Epithelial cell of proximal tubule (primary cell): ENCODE measurements at places on chromosomes 5 and 9.

DNA sequence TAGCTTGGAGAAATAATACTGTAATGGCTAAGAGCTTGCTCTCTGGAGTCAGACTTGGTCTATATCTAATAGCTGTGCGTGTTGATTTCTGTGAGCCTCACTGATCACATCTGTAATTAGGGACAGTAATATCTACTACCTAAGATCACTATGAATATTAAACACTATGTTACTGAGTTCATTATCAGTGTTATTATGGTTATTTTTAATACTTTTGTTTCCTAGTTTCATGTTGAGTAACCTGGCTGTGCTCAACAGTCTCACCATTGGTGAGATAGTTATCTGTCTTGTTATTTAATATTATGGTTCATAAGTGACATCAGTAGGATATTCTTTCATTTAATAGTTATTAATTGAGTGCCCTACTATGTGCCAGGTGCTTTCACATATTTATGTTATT is 22.4 kb upstream of the CAVIN4 start:
- no peak for DNase-seq

DNA sequence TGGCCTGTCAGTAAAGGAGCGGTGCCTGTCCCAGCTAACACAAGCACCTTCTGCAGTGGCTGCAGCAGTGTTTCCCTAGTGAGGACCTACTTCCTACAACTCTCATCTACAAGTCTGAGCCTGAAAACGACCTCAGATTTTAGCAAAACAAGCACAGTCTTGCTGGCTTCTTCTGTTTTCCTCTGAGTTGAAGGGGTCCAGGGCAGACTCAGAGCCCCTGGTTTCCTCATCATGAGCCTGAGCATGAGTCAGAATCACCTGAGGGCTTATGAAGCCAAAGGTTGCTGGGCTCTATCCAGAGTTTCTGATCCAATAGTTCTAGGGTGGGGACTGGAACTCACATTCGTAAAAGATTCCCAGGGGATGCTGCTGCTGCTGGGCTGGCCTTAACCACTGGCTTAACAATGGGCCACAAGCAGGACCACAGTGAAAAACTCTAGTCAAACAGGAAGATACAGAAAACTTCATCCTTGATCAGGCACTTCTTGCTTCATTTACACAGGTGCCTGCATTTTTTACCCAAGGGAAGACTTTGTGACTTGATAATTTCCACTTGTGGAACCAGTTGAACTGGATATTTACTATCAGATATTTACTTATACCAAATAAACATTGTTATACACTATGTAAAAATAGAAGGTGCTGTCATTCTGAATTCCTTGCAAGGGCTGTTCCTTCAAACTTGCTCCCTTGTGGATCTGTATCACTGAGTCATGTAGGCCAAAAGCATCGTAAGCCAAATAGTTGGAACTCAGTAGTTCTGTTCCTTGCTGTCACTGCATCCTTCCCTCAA is 4.3 kb upstream of the ACER2 start:
- no peak for DNase-seq

DNA sequence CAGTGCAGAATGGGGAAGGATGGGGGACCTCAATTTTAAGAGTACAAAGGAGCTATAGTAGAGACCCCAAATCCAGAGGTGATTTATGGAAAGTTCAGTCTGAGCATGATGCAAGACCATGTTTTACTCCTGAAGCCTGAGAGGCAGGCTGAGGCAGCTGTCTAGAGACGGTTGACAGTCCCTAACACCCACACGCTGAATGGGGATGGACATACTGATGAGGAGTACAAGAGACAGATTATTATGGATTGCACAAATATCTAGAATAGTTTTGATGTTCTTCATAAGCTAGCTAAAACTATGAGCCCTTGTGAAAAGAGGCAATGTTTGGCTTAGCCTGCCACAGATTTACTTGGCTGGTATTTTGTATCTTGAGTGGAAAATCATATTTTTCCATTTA is 64.5 kb downstream of the PRR16 start:
- no peak for DNase-seq

- no peak for DNase-seq
Observed at GRCh38 chr9:79471580-79472543, 99.9 kb upstream of the TLE4 start.

GRCh38 chr9:98572054-98572627 is 136.6 kb downstream of the GABBR2 start:
- no peak for DNase-seq

DNA sequence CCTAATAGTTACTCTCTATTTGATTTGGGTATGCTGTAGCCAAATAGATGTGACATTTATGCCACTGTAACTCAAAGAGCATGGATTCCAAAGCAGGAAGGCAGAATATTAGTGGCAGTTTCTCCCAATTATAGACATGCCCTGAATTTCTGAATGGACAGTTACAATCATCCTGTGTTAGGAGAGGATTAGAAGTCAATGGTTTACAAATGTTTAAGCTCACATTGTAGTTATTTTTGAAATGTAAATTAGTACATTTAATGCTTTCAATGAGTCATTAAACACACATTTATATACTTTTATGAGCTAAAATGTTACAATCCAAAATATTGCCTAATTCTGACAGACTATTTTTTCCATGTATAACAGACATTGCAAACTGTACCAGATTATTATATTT is 62.3 kb upstream of the CDH18 start:
- no peak for DNase-seq

DNA sequence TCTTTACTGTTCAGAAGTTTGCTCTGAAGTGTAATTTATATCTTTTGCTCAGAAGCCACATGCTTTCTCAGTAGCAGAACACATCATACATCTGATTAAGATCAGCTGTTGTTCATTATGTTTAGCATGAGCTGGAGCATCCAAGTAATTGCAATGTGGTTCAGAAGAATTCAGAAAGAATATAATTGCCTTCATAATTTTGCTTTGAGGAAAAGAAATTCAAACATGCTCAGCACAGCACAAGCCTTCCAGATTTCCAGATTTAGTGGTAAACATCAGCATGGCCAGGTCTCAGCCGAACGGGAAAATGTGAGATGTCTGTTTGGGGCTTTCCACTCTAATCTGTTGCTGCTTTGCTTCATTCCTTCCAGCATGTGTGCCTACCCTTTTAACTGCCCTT is 65.9 kb downstream of the ITGA1 start:
- no peak for DNase-seq

- no peak for DNase-seq
Observed at GRCh38 chr9:135344523-135344901, 135.1 kb upstream of the PPP1R26 start.

GRCh38 chr5:142621227-142621626 is 64.7 kb downstream of the FGF1 start:
- no peak for DNase-seq

- no peak for DNase-seq
Observed at GRCh38 chr9:72863456-72864094, 89.3 kb downstream of the ALDH1A1 start.

GRCh38 chr9:137391411-137391754 is 31.6 kb downstream of the EXD3 start:
- no peak for DNase-seq

- no peak for DNase-seq
Observed at GRCh38 chr5:73859696-73860095, 233.7 kb downstream of the ARHGEF28 start.

DNA sequence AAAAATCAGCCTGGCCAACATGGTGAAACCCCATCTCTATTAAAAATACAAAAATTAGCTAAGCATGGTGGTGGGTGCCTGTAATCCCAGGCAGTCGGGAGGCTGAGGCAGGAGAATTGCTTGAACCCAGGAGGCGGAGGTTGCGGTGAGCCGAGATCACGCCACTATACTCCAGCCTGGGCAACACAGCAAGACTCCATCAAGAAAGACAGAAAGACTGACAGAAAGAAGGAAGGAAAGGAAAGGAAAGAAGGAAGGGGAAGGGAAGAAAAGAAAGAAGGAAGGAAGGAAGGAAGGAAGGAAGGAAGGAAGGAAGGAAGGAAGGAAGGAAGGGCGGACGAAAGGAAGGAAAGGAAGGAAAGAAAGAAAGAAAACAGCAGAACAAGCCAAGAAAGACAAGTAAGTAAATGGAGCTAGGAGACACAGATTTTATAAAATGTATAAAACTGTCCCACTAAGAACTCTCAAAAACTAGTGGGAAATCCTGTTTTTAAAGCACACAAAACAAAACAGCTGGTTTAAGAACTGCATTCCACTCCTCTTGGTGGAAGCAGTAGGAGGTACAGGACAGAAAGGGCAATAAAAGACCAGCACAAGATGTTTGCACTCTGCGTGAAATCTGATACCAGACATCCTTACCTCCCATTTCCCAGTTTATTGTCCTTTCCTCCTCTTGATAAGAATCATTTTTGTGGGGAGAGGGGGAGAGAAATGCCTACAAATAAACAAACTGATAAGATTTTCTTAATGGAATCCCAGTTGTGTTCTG is 46.7 kb downstream of the MYO10 start:
- DNase-seq: no peak

GRCh38 chr9:31519011-31519410 is 865.4 kb upstream of the ACO1 start:
- DNase-seq: no peak
